ENCODE measurements at places on chromosomes 1 and 21. TPM values are rescaled to one million over a fixed set of nuclear protein-coding genes. Genes with fewer than 3 reads are reported as not detected.

TCHHL1 gene
- not detected for polyA plus RNA-seq

FCGR2B gene
- polyA plus RNA-seq, result 235 TPM

S100A5 gene
- polyA plus RNA-seq, result 1.4 TPM

GSTM2 gene
- 11.6 TPM for polyA plus RNA-seq

SYT11 gene
- polyA plus RNA-seq, result 4.9 TPM

CAMK2N1 gene
- 1.6 TPM for polyA plus RNA-seq

CSF3R gene
- 1.9 TPM for polyA plus RNA-seq

All from IgD-negative memory B cell (primary cell).